ENCODE measurements at places on chromosomes 2 and 18.

- DNase-seq: no peak
Measured at GRCh38 chr2:237661799-237662328, 34.5 kb downstream of the LRRFIP1 start.

GRCh38 chr2:196591621-196592022 is 47.9 kb upstream of the CCDC150 start:
- no peak for DNase-seq

DNA sequence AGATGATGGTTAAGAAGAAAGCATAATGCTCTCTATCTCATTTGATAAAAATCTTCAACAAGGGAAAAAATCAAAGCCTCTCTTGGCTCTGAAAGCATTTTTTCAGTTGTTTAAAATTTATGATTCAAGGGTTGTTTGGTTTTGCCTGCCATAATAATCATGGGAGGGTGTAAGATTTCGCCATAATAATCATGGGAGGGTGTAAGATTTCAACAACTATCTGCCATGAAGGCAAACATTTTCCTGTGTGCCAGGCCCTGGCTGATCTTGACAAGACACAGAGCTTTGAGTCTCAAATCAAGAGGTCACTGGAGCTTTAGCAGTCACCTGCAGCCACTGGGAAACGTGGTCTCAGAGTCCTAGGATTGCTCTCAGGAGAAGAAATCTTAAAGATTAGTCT is 175.1 kb upstream of the PIEZO2 start:
- no peak for DNase-seq

- no peak for DNase-seq
Measured at GRCh38 chr2:2795438-2796091, 464.5 kb upstream of the MYT1L start.

DNA sequence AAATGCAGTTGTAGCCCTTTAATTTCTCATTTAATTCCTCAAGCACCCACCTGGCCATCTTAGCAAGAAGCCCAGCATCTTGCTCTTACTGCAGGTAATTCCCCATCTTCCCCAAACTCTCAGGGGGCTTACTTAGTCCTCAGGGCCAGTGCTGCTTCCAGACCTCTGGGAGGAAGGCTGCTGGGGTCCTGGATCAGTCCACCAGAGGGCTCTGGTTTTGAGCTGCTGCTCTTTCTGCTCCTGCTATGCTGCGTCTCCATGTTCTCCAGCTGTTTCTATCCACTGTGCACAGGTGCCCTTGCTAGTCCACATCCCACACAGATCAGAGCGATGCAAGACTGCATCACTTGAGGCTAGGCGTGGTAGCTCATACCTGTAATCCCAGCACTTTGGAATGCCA is 34.5 kb upstream of the TMEM87B start:
- no peak for DNase-seq

DNA sequence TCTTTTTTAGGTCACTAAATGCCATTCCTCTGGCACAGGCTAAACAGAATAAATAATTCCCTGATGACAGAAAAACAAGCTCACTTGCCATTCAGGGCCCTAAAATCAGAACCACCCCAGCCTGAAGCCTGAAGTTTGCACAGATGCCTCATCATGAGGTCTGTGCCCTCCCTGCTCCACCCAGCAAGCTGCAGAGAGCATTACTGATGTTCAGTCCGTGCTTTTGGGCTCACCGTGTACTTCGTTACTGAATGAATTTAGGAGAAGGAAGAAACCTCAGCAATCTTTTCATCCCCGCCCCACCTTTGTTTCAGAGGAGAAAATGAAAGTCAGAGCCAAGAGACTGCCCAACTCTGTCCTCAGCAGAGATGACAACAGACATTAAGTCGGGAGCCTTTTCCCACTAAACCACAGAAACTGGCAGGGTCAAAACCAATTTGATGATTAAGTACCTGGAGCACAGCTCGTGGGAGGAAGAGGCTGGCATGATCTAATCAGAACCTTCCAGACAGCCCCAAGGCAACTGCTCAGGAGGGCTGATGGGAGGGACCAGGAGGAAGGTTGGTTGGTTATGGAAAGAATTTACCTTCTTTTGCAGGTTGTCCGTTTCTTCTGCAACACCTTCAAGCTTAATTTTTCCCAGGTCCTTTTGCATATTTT is 122.7 kb downstream of the LAMA1 start:
- DNase-seq: no peak
